ENCODE measurements at places on chromosomes 3 and 15.

DNA sequence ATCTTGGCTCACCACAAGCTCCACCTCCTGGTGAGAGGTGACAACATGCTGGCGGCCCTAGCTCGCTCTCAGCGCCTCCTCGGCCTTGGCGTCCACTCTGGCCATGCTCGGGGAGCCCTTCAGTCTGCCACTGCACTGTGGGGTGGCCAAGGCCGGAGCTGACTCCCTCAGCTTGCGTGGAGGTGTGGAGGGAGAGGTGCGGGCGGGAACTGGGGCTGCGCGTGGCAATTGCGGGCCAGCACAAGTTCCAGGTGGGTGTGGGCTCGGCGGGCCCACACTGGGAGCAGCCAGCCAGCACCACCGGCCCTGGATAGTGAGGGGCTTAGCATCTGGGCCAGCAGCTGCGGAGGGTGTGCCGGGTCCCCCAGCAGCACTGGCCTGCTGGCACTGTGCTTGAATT, 275.7 kb upstream of the P2RY1 start:
- DNase-seq = no peak

DNA sequence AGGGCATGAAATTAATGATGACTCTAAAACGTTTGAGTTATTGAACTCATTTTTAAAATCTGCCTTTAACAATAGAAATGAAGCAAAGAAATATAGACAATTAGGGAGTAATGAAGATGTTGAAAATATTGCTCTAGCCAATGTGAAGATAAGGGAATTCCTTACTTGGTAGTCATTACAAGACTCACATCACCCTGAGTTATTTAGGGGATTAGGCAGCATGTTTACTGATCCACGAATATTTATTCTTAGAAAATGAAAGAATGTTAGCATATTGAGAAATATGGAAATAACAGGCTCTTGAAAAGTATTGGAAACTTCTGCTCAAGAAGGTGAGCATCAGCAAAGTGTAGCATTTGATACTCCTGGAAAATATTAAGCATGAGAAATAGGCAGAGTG, 398.1 kb upstream of the ARPP21 start:
- DNase-seq = no peak

- DNase-seq = no peak
Observed at GRCh38 chr3:52891615-52892081, 5.7 kb downstream of the STIMATE start.

GRCh38 chr3:139414608-139415224, 25.3 kb upstream of the COPB2 start:
- no peak for DNase-seq

DNA sequence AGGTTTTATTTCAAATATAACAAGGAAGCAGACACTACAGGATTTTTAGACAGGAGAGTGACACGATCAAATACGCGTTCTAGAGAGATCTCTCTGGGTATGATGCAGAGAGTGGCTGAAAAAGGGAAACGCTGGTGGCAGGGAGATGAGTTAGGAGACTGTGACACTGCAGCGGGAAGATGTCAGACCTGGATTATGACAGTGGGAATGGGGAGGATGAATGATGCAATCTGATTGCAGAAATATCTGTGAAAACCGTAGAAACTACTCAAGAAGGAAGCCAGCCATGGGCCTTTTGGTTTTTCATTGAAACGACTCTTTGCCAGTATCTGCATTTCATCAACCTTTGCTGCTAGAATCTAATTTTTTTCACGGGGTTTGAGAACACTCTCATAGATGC, 157.9 kb downstream of the FAM43A start:
- DNase-seq = no peak

DNA sequence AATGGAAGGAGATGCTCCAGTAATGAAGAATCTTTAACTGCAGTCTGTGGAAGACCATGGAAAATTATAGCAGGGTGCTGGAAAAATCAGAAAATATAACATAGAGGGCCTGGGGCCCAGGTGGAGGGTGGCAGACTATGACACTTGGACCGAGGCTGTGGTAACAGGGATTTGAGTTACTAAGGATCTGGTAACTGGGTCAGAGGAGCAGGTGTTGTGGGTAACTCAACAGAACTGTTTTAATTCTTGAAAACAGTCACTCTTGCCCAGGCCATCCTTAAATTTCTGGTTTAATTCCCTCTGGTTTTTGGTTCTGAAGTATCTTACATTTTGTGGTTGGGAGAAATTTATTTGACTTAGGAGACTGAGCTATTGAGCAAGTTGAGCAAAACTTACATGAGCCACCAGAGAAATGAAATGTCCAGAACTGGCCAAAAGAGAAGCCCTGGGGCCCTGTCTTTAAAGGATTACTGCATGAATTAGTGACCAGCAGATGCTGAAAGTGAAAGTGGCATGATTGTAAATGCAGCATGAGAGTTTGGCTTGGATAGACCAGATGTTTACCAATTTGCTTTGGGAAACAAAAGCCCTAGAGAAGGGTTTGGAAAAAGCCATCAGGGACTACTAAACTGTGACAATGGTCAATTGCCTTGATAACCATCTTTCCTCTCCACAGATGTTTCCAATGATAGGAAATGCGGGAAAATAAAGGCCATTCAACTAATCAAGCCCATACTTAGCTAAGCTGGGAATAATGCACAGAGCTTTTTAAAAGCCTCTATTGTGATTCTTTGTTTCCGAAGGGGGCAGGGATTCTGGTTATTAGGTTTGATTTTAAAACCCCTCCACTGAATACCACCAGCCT, 374.9 kb upstream of the TGFBR2 start:
- DNase-seq = no peak

DNA sequence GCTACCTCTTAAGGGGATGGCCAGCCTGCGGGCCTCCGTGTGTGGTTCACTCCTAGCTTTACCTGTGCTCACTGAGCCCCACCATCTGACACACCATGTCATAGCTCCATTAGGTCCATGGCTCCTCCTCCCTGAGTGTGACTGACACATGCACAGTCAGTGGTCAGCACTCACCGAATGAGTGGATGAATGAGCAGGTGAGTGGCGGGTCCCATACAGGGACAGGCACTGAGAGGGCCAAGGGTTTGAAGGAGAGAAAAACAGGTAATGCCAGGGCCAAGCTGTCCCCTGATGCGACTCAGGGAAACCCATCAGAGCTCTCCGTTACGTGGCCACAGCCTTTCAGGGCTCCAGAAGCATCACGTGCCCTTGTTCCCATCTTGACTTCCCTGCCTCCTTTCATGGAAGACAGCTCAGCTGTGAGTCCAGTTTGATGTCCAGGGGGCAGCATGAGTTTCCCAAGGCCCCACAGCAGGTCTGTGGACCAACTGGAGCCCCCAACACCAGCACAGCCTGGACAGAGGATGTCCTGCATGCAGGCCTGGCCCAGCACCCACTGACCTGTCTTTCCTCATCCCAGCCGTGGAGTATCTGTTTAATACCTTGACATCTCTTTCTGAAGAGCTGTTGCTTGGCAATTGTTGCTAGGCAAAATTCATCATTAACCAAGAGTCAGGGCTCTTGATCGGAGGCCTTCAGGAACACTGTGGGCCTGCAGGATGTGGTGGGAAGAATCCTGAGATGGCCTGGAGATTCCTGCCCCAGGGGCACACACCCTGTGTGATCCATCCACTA, 84.4 kb downstream of the PLXNA1 start:
- no peak for DNase-seq

DNA sequence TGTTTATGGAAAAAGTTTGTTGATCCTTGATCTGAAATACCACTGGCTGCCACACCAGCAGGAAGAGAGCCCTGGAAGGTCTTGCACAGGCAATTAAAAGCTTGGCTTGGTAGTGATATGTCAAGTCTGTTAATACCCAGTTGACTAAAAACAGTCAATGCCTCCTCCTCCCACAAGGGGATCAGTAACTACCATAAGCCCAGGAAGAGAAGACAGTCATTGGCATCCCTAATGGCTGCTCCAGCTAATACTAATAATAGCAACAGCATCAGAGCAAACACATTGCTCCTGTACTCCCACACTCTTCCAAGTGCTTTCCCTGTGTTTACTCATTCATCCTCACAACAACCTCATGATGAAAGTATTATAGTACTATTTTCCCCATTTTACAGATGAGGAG, 528.6 kb downstream of the TAFA4 start:
- DNase-seq = no peak

- DNase-seq = no peak
Observed at GRCh38 chr3:189389346-189389745, 217.6 kb downstream of the TPRG1 start.

- DNase-seq = peak; percentile 72
Observed at GRCh38 chr15:99100245-99101173, 4.4 kb upstream of the SYNM start.

DNA sequence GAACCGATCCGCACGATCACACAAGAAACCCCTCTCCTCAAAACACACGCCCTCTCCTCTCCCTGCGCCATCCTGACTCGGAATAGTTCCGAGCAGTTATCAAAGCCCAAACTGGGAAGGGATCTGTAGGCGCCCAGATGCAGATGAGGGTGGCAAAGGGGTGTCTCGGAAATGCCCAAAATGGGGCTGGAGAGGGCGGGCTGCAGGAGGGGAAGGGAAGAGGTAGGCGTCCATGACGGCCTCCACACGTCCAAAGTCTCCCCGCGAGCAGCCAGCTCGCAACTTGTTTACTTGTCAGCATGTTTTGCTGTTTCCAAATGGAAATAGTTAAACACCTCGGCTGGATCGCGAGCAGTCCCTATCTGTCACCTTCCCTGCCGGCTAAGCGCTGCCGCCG, 1.5 kb downstream of the NTRK3 start:
- DNase-seq = no peak

GRCh38 chr3:143888846-143889245, 40.6 kb upstream of the SLC9A9 start:
- no peak for DNase-seq

- no peak for DNase-seq
Observed at GRCh38 chr3:40009991-40010390, 200.6 kb downstream of the MYRIP start.

GRCh38 chr3:21477541-21478288, 273.3 kb downstream of the ZNF385D start:
- no peak for DNase-seq

DNA sequence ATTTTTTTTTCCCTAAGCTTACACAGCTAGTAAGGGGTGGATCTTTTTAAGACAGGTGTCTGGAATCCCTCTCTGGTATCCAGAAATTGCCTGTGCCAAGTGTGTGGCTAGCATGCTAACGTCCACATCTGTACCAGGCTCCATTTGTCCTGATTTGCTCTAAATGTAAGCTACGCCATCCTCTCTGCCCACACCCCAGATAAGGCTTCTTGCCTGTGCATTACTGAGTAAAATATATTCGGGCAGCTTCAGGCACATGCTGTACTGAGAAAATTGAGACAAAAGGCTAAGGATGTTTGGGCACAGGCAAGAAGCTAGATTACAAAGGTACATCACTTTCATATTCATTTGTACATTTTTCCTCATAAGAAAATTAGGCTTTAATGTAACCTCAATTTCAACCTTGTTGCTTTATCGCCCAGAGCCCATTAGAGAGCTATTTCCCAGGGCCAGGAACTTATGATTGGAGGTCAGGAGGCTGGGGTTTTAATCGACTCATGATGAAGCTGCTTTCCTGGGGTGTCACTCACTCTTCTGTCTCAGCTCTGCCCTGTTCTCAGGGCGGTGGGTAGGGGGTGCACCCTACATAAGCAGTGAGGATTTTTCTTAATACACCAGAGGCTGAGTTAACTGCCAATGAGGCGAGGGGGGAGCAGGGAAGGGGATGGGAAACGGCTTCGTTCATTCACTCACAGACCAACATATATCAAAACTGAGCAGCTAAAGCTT, 106.3 kb downstream of the RORA start:
- DNase-seq = no peak

GRCh38 chr3:88219138-88219792, 69.5 kb downstream of the C3orf38 start:
- peak; percentile 52 for DNase-seq

- DNase-seq = no peak
Observed at GRCh38 chr3:169508426-169508825, 155.1 kb downstream of the MECOM start.

- DNase-seq = no peak
Observed at GRCh38 chr3:11691767-11692531, 48.2 kb upstream of the VGLL4 start.

- no peak for DNase-seq
Observed at GRCh38 chr3:192223815-192224214, 503.5 kb downstream of the FGF12 start.

DNA sequence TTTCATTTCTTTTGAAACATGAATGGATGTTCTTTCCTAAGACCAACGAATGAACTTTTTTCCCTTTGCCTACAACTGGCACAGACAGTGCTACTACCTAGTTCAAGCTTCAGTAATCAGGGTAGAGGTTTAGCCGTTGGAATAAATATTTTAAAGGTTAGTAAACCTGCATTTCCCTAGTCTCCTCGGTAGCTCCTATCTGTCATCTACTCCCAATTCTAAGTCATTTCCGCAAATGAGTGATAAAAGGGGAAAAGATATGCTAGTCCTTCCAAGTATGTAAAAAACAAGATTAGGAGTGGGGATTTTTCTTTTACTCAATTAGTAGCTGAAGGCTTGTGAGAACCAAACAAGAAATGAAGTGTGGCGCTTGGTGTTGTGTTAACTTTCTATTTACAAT, 15.2 kb downstream of the SLTM start:
- no peak for DNase-seq

DNA sequence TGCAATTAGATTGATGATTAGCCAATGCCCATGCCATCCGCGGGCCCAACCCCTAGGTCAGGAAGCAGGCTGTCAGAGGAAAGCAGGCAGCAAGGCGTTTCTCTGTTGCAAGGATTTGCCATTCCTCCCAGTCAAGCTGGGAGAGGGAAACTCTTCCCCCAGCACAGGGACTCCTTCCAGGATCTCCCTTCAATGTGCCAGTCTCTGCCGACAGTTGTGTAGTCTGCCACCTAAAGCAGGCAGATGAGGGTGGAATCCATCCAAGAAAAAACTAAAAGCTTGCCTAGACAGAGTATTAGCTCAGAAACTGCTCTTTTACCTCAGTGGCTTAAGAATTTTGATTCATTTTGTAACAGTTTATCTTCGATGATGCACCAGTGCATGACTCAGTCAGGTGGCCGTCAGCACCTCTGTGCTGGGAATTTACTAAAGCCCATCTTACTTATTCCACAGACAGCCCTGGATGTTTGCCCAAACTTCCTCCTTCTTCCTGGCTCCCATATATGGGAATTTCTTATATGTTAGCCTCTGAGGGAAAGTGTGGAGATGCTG, 501.5 kb upstream of the THBS1 start:
- peak; percentile 24 for DNase-seq

DNA sequence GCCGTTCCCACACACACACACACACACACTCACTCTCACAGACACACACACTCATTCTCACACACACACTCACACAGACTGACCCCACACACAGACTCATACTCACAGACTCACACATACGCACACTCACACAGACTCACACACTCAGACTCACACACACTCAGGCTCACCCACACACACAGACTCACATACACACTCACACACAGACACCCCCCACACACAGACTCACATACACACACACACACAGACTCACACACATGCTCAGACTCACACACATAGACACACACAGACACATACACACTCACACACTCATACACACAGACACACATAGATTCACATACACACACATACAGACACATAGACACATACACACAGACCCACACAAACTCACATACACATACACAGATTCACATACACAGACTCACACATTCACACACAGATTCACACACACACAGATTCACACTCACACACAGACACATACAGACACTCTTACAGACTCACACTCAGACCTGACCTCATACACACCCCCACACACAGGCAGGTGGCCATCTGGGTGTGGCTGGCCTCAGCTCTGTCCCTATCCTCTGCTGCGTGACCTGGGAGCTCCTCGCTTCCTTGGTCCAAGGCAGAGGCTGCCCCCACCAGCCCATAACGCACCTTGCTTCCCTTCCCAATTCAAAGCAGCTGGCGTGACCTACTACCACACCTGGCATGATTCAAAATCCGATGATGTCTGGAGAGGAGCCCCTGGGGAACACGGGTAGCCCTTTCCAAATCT, 1.9 kb downstream of the C3orf22 start:
- DNase-seq = no peak

All from HTR-8/SVneo (cell line).